ENCODE measurements at places on chromosomes 7 and 10.

DNA sequence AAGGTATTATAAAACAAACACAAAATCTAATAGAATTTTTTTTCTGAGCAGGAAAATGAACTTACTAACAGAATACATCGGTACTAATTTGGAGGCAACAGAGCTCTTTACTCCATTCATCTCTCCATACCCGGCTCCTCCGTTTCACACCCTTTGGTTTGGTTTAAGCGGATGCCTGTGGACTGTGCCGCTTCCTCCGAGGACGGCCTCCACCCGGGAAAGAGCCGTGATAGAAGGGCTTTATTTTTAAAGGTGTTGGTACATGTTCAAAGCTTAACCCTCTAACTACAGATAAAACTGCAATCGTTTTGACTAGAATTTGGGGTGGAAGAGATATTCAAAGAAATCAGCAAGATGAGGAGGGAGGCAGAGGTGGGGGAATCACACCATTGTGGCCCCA, 1.9 kb downstream of the VIPR2 start:
- peaks cover 80% of the 10 kb centered on the region for H3K27me3 ChIP-seq
- no peaks in the 10 kb centered on the region for H3K36me3 ChIP-seq
- no peak for DNase-seq
- H3K4me3 ChIP-seq, result no peak overlapping the region
- no peak overlapping the region for H3K27ac ChIP-seq

DNA sequence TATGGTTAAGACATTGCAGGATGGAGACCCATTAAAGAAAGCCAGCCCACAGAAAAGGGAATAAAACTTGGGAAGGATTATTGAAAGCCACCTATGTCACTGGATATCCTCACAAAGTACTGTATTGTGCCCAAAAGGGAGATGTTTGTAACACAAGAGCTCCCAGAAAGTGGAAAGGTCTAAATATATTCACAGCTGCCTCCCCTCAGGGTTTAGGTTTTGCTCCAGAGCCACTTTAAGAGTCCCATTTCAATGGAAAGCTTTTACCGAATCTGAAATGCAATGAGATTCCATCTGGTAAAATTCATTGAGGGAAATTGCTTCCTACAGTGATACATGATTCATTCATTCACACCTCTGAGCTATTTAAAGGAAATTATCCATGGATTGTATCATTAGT, 176.4 kb downstream of the XPNPEP1 start:
- no peaks in the 10 kb centered on the region for H3K4me1 ChIP-seq
- no peak overlapping the region for H3K27ac ChIP-seq
- no peak for DNase-seq
- H3K4me3 ChIP-seq, result no peak overlapping the region
- H3K27me3 ChIP-seq, result no peaks in the 10 kb centered on the region
- H3K36me3 ChIP-seq, result no peaks in the 10 kb centered on the region

DNA sequence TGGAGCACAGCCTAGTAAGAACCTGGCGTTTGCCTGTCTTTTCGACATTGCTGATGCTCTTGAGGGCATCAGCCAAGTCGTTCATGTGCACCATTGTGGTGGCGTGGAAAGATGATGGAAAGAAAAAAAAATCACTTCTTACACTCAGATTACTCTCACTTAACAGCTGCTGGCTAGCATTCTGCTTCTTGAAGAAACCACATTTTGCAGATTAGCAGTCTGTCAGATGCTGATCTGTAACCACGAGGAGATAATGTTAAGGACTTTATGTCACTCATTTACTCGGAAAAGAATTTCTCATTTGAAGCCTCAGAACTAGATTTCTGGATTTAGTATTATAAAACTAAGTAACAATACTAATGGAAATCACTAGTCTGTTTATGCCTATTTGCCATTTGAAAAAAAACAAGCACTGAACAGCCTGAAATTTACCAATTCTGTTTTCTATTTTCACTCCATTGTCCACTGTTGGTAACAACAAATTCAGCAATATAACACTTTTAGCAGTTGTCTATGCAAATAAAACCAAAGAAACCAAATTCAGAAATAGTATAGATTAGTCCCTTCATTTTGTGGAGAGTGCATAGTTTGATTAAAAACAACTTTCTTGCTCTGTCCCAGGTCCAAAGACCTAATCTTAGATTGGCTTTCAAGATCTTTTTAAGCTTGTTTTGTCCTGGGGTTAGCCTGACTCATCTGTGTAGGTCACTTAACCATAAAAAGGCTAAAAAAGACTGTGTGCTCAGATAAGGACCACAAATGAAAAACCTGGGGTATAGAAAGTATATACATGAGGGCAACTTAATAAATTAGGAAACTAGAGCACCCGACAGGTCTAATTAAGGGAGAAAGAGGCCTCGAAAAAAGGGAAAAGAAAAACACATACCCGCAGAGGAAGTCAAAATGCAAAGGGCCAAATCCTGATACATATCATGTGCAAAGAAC, 67.5 kb downstream of the NT5C2 start:
- no peak overlapping the region for H3K4me3 ChIP-seq
- peaks cover 16% of the 10 kb centered on the region for H3K36me3 ChIP-seq
- H3K27ac ChIP-seq, result peak overlapping the region; percentile 51
- peak; percentile 81 for DNase-seq
- peaks cover 4% of the 10 kb centered on the region for H3K4me1 ChIP-seq
- H3K27me3 ChIP-seq, result no peaks in the 10 kb centered on the region

DNA sequence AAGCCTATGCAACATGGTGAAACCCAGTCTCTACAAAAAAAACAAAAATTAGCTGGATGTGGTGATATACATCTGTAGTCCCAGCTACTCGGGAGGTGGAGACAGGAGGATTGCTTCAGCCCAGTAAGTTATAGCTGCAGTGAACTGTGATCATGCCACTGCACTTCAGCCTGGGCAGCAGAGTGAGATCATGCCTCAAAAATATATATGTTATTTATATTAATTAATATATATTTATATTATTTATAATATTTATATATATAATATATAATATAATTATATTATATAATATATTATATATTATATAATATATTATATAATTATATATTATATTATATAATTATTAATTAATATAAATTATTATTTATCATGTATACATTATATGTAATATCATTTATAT, 1158.4 kb upstream of the AUTS2 start:
- H3K4me3 ChIP-seq, result no peak overlapping the region
- H3K27ac ChIP-seq, result no peak overlapping the region
- no peak for DNase-seq
- H3K4me1 ChIP-seq, result no peaks in the 10 kb centered on the region

DNA sequence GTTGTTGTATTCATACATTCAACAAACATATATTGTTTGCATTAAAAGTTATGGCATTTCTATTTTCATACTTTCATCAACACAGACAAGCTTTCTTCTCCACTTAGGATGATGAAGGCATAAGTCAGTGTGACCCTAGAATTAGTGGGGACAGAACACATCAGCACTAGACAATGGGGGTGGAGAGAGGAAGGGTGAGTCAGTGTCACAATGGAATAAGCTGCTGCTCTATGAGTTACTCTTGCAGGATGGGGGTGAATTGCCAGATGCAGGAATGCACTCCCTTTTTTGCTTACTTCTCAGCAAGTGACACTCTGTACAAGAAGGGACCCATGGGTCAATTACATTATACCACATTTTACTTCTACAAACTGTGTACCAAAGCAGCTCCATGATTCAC, 74.0 kb downstream of the DGKI start:
- H3K4me3 ChIP-seq, result no peak overlapping the region
- no peaks in the 10 kb centered on the region for H3K4me1 ChIP-seq
- no peaks in the 10 kb centered on the region for H3K27me3 ChIP-seq
- DNase-seq, result no peak
- no peak overlapping the region for H3K27ac ChIP-seq
- no peaks in the 10 kb centered on the region for H3K36me3 ChIP-seq

DNA sequence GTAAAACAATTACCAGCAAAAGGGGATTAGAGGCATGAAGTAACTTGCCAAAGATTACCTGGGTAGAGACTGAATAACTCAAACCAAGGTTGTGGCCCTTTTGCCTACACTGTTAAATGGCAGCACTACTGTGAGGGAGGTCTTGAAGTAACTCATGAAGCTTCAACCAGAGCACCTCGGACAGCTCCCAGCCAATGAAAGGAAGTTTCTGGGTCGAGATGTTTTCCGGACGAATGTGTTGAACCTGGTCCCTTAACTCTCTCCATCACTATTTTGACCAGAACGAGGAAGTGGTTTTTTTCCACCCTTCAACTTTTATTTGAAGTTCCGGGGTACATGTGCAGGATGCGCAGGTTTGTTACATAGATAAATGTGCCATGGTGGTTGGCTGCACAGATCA, 133.6 kb upstream of the PRKCQ start:
- peak; percentile 41 for DNase-seq
- no peak overlapping the region for H3K27ac ChIP-seq
- no peak overlapping the region for H3K4me3 ChIP-seq
- no peaks in the 10 kb centered on the region for H3K36me3 ChIP-seq
